Activated B cell treated with CpG ODN at 0.5 μM for 24 hours (primary cell): ENCODE measurements at places on chromosomes 5 and 9.

GRCh38 chr9:116737152-116737546 is 50.0 kb downstream of the TRIM32 start:
- peaks cover 6% of the 10 kb centered on the region for H3K27me3 ChIP-seq
- peaks cover 3% of the 10 kb centered on the region for H3K4me1 ChIP-seq
- H3K27ac ChIP-seq: no peak overlapping the region
- H3K36me3 ChIP-seq: no peaks in the 10 kb centered on the region
- peak; percentile 23 for DNase-seq

DNA sequence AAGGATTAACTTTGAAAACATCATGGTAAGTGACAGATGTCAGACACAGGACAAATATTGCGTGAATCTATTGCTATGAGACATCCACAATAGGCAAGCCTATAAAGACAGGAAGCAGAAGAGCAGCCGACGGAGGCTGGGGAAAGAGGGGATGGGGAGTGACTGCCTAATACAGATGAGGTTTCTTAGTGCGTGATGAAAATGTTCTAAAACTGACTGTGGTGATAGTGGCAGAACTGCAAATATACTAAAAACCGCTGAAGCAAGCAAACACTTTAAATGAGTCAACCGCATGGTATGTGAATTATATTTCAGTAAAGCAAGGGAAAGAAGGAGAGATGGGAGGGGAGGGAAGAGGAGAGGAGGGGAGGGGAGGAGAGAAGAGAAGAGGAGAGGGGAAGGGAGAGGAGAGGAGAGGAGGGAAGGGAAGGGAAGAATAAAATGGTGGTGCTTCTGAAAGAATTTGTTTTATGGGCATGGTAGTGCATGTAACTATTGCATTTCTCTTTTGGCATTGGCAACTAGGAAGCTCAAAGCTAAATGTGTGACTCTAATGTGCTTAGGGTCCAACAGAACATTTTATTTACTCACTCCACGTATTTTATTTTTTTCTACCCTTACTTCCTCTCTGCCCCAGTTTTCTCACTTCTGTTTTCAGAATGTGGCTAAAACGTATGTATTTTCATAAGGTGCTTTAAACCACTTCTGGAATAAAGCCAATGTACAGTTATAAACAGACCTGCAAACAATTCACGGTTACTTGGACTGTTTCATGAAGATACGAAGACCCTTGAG is 21.3 kb downstream of the AKNA start:
- peak overlapping the region; percentile 69 for H3K4me3 ChIP-seq
- no peak for DNase-seq
- H3K36me3 ChIP-seq: peaks cover 90% of the 10 kb centered on the region

- H3K27me3 ChIP-seq: peaks cover 2% of the 10 kb centered on the region
- H3K4me3 ChIP-seq: no peak overlapping the region
- DNase-seq: no peak
- H3K27ac ChIP-seq: no peak overlapping the region
- H3K4me1 ChIP-seq: no peaks in the 10 kb centered on the region
Observed at GRCh38 chr5:123717139-123717538, 205.2 kb downstream of the CSNK1G3 start.

DNA sequence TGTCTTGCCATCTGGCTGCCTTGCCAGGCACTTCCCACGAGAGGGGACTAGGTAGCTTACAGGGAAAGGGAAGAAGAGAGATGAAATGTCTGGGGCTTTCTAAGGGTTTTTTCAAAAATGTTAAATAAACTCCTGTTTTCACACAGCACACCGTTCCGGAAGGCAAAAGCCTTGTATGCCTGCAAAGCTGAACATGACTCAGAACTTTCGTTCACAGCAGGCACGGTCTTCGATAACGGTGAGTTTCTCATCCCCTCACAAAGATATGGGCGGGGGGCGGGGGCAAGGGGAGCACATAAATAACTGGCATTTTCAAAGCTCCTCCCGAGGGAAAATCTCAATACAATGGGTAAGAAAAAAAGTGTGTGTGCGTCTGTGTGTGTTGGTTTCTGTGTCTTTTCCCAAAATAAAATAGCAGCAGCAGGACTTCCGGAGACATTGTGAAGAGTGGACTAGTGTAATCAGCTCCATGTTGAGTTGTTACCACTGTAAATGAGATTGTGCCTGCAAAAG is 189.6 kb downstream of the NR3C1 start:
- H3K4me3 ChIP-seq: no peak overlapping the region
- H3K27ac ChIP-seq: peak overlapping the region; percentile 22
- H3K4me1 ChIP-seq: peaks cover 17% of the 10 kb centered on the region
- H3K27me3 ChIP-seq: no peaks in the 10 kb centered on the region
- no peak for DNase-seq
- H3K36me3 ChIP-seq: peaks cover 6% of the 10 kb centered on the region

DNA sequence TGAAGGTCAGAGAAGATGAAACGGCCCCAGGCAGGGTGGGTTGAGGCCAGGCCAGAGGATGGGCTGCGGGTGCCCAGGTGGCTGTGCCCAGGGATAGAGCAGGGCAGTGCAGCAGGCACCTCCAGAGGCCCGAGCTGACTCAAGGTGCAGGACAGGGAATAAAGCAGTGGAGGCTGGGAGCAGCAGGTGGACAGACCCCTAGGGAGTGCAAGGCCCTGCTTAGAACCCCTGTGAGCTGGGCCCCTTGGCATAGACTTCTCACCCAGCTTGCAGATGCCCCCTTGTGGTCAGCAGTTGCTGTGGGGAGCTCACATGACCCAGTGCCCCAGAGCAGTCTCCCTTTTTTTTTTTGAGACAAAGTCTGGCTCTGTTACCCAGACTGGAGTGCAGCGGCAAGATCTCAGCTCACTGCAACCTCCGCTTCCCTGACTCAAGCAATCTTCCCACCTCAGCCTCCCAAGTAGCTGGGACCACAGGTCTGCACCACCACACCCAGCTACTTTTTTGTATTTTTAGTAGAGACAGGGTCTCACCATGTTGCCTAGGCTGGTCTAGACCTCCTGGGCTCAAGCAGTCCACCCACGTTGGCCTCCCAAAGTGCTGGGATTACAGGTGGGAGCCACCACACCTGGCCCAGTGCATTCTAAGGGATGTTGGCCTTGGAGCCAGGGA is 118.8 kb downstream of the WNK2 start:
- H3K4me3 ChIP-seq: no peak overlapping the region
- H3K36me3 ChIP-seq: no peaks in the 10 kb centered on the region
- peaks cover 4% of the 10 kb centered on the region for H3K27me3 ChIP-seq
- H3K27ac ChIP-seq: no peak overlapping the region
- DNase-seq: peak; percentile 44

- H3K4me1 ChIP-seq: no peaks in the 10 kb centered on the region
- no peak for DNase-seq
- H3K27ac ChIP-seq: no peak overlapping the region
- peaks cover 6% of the 10 kb centered on the region for H3K36me3 ChIP-seq
Observed at GRCh38 chr5:177959315-177959714, 36.7 kb downstream of the PROP1 start.

DNA sequence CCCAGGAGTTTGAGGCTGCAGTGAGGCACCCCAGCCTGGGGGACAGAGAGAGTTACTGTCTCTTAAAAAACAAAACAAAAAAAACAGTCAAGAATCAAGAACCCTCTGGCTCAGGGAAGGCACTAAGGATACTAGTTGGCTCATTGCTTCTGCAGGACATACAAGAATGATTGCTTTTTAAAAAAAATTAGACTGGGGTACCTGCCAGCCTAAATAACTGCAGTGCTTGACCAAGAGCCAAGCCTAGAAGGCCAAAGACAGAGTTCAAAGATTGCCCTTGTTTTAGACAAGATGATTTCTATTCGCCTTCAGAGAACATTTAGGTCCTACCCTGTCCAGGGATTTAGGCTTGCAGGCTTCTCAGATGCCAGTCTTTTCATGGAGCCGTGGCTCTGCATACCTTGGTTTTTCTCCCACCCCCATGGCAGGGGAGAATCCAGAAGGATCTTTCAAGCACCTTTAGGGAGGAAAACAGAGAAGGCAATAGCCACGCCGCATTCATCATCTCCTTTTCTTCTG is 93.7 kb upstream of the IL6ST start:
- no peak overlapping the region for H3K4me3 ChIP-seq
- H3K27me3 ChIP-seq: peaks cover 13% of the 10 kb centered on the region
- H3K4me1 ChIP-seq: no peaks in the 10 kb centered on the region
- no peaks in the 10 kb centered on the region for H3K36me3 ChIP-seq

DNA sequence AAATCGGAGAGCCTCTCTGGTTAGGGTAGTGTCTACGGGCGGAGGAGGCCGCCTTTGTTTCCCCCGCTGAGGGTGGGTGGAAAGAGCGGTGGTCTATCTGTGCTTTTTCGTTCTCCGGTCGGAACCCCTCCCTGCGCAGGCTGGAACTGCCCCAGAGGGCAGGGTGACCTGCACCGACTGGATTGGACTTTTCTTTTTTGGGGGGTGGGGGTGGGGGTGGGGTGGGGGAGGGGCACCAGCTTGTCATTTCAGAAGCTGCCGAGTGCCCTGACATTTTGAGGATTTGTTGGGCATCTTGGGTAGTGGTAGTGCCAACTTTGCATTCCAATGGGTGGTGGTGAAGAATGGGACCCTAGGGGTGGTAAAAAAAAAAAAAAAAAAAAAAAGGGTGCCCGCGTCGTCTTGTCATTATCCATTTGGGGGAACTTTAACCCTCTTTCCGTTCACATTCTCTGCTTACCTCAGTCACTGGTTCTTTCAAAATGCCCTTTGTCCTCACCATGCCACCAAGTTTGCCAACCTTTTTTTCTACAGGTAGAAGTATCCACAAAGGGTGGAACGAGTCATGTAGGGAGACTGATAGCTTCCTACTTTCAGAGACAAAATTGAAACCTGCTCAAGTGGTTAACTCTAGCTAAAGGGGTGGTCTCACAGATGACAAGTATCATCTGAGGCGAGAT is 1.3 kb downstream of the UBE2R2 start:
- peaks cover 67% of the 10 kb centered on the region for H3K4me1 ChIP-seq
- H3K27ac ChIP-seq: peak overlapping the region; percentile 85
- H3K4me3 ChIP-seq: peak overlapping the region; percentile 87
- no peak for DNase-seq

DNA sequence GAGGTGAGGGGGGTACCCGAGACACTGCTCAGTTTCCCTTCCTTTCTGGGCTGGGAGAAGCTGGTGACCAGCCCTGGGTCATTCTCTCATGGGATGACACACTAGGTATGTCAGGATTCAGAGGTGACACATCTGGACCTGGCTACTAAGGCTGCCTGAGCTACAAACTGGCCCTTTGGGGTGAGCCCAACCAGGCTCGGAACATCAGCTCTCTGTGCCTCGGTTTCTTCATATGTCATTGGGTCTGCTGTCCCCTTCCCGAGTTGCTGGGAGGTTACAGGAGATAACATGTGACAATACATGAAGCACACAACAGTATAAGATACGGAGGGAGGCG is 11.8 kb downstream of the CARD19 start:
- H3K4me1 ChIP-seq: peaks cover 28% of the 10 kb centered on the region
- no peak for DNase-seq
- H3K4me3 ChIP-seq: no peak overlapping the region
- no peaks in the 10 kb centered on the region for H3K27me3 ChIP-seq

- H3K27ac ChIP-seq: no peak overlapping the region
- no peaks in the 10 kb centered on the region for H3K27me3 ChIP-seq
- no peaks in the 10 kb centered on the region for H3K4me1 ChIP-seq
- peaks cover 52% of the 10 kb centered on the region for H3K36me3 ChIP-seq
- H3K4me3 ChIP-seq: no peak overlapping the region
Observed at GRCh38 chr9:125462861-125463291, 201.2 kb downstream of the GAPVD1 start.

DNA sequence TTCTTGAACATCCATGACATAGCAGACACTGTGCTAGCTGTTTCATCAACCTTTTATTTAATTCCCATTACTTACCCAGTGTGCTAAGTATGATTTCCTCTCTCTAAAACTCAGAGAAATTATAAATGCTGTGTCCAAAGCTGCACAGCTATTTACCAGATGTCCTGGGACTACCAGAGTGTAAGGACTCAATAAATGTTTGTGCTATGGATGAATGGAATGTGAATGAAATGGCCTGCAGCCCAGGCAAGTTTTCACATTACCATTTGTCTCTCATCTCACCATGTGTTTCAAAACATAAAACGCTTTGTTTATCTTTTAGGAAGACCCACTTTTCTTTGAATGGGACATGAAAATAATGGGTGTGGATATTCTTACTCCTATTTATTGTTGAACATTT is 96.2 kb downstream of the ARHGEF28 start:
- no peak for DNase-seq
- no peak overlapping the region for H3K4me3 ChIP-seq
- H3K4me1 ChIP-seq: no peaks in the 10 kb centered on the region
- peaks cover 6% of the 10 kb centered on the region for H3K27me3 ChIP-seq
- H3K27ac ChIP-seq: no peak overlapping the region

- H3K27ac ChIP-seq: no peak overlapping the region
- peaks cover 4% of the 10 kb centered on the region for H3K27me3 ChIP-seq
- no peaks in the 10 kb centered on the region for H3K4me1 ChIP-seq
- DNase-seq: no peak
Observed at GRCh38 chr5:61969347-61969746, 336.7 kb upstream of the KIF2A start.

DNA sequence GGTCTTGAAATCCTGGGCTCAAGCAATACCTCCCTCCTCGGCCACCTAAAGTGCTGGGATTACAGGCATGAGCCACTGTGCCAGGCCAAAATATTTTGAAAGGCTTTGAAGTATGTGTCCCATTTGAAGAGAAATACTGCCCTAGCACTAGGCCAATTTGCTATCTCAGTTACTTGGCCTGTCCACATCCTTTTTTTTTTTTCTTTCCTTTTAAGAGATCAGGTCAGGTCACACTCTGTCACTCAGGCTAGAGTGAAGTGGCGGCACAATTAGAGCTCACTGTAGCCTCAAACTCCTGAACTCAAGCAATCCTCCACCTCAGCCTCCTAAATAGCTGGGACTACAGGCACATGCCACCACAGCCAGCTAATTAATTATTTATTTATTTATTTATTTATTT is 84.2 kb downstream of the NR6A1 start:
- no peak overlapping the region for H3K27ac ChIP-seq
- no peaks in the 10 kb centered on the region for H3K27me3 ChIP-seq
- no peak overlapping the region for H3K4me3 ChIP-seq
- no peaks in the 10 kb centered on the region for H3K36me3 ChIP-seq

- peak overlapping the region; percentile 46 for H3K27ac ChIP-seq
- H3K27me3 ChIP-seq: no peaks in the 10 kb centered on the region
- DNase-seq: no peak
- H3K36me3 ChIP-seq: peaks cover 58% of the 10 kb centered on the region
- no peak overlapping the region for H3K4me3 ChIP-seq
- H3K4me1 ChIP-seq: peaks cover 74% of the 10 kb centered on the region
Observed at GRCh38 chr5:158756871-158757270, 342.8 kb downstream of the EBF1 start.

GRCh38 chr5:71529682-71530081 is 57.5 kb upstream of the MCCC2 start:
- H3K36me3 ChIP-seq: peaks cover 62% of the 10 kb centered on the region
- H3K4me3 ChIP-seq: no peak overlapping the region
- no peak overlapping the region for H3K27ac ChIP-seq

GRCh38 chr5:36878392-36879082 is 2.0 kb downstream of the NIPBL start:
- peaks cover 54% of the 10 kb centered on the region for H3K4me1 ChIP-seq
- H3K27me3 ChIP-seq: no peaks in the 10 kb centered on the region
- H3K4me3 ChIP-seq: peak overlapping the region; percentile 93
- peak overlapping the region; percentile 93 for H3K27ac ChIP-seq
